ENCODE measurements at places on chromosomes 3 and 15. TPM values are rescaled to one million over a fixed set of nuclear protein-coding genes. Genes with fewer than 3 reads are reported as not detected.

Gene GPX1
- 286 TPM for total RNA-seq

Gene MST1R
- total RNA-seq, result 0.34 TPM

Gene PLA2G4B
- 0.94 TPM for total RNA-seq

Gene DNAH12
- total RNA-seq, result 0.20 TPM

Gene PIERCE2
- 8.4 TPM for total RNA-seq

Gene CX3CR1
- total RNA-seq, result not detected

Gene FBXL2
- total RNA-seq, result 7.0 TPM

Gene SCN5A
- 0.05 TPM for total RNA-seq

Gene INTS14
- 23.3 TPM for total RNA-seq

Gene FRMD5
- total RNA-seq, result 0.54 TPM

Gene ITIH1
- total RNA-seq, result not detected

Gene TRH
- not detected for total RNA-seq

Gene AQP9
- total RNA-seq, result not detected

Data from cardiac ventricle fibroblast (primary cell).